ENCODE measurements at places on chromosomes 2 and 18. TPM values are rescaled to one million over a fixed set of nuclear protein-coding genes. Genes with fewer than 3 reads are reported as not detected.

DNA sequence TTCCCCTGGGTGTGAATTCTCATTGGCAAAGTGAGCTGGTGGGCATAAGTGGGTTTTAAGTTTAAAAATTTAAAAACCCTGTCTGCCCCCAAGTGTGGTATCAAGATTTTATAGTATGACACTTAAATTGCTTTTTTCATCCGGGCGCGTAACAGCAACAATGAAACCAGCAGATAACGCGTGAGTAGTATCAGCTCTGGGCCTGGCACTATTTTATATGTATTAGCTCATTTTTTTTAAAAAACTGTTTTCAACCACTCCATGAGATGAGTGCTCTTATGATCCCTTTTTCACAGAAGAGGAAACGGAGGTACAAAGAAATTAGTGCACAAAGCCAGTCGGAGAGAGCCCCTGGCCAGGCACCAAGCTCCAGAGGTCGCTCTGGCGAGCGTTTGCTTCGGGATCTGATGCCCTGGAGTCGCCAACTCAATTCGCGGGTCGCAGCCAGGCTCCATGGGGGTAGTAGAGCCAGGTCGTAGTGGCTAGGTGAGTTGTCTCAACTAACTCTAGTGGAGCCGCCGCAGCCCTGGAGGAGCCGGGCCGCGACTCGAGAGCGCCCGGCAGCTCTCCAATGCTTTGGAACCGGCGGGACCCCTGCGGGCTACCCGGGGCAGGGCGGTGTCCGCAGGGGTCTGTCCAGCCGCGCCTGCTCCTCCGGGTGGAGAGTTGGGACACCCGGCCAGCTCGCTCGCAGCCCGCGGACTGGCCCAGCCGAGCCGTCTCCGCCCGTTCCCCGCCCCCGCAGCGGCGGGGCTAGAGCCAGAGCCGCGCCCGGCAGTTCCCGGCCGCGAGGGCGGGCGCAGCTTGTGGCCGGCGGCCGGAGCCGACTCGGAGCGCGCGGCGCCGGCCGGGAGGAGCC lies at the start of gene IL1R1:
Gene IL1R1, plus strand, starts transcription at position 777 of the 859 bp plus-strand sequence. CDS start 14,979 bp downstream, outside the sequence.
- H3K4me3 ChIP-seq: peak within 1 kb of the TSS; percentile 75
- H3K27ac ChIP-seq: peak within 1 kb of the TSS; percentile 35
- H3K4me1 ChIP-seq: no peaks in the 10 kb centered on the region
- peak; percentile 43 for DNase-seq
- H3K27me3 ChIP-seq: peaks cover 50% of the 10 kb centered on the region

DNA sequence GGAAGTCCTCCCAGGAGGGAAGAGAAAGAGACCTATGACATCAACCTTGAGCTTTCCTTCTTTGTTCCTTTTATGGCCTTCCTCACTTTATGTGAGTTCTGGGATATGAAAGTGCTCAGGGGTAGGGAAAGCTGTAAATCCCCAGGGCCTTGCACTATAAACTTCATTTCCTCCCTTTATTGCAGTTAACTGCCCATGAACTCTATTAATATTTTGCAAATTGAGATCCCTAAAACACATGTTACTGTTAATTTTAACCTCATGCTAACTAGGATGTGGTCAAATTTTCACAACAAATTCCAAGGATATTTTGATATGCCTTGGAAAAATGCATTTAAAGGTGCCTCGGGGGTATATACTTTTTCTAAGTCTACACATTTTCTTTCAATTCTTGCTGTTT lies 359.9 kb downstream of the OSR1 start:
- no peaks in the 10 kb centered on the region for H3K27me3 ChIP-seq
- no peak overlapping the region for H3K27ac ChIP-seq
- peaks cover 1% of the 10 kb centered on the region for H3K4me1 ChIP-seq
- no peak for DNase-seq
- no peaks in the 10 kb centered on the region for H3K36me3 ChIP-seq
- no peak overlapping the region for H3K4me3 ChIP-seq

- no peak for DNase-seq
- H3K27ac ChIP-seq: no peak overlapping the region
- no peaks in the 10 kb centered on the region for H3K27me3 ChIP-seq
- no peak overlapping the region for H3K4me3 ChIP-seq
Measured at GRCh38 chr2:217222309-217222910, 362.5 kb upstream of the TNP1 start.

DNA sequence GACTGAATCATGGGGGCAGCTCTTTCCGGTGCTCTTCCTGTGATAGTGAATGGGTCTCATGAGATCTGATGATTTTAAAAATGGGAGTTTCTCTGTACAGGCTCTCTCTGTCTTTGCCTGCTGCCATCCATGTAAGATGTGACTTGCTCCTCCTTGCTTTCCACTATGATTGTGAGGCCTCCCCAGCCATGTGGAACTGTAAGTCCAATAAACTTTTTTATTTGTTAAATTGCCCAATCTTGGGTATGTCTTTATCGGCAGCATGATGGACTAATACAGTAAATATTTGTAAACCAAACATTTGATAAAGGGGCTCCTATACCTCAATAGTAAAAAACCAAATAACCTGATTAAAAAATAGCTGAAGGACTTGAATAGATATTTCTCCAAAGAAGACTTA lies 77.3 kb downstream of the INSIG2 start:
- no peak overlapping the region for H3K4me3 ChIP-seq
- H3K36me3 ChIP-seq: peaks cover 3% of the 10 kb centered on the region
- H3K27me3 ChIP-seq: no peaks in the 10 kb centered on the region
- DNase-seq: no peak
- no peak overlapping the region for H3K27ac ChIP-seq

DNA sequence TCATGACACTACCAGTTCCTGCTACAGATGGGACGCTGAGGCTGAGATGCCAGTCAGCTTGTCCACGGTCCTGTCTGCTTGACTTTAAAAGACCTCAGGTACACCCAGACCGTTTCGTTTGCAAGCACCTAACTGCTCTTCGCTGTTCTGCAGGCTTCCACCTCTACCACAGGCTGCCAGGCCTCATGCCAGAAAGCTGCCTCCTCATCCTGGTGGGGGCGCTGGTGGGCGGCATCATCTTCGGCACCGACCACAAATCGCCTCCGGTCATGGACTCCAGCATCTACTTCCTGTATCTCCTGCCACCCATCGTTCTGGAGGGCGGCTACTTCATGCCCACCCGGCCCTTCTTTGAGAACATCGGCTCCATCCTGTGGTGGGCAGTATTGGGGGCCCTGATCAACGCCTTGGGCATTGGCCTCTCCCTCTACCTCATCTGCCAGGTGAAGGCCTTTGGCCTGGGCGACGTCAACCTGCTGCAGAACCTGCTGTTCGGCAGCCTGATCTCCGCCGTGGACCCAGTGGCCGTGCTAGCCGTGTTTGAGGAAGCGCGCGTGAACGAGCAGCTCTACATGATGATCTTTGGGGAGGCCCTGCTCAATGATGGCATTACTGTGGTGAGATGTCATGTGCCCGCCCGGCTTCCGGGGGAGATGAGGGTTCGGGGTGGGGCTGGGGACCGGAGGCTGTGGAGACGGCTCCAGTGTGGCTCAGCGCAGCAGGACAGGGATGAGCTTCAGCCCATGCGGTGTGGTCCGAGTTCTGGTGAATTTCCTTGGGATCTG lies 5.9 kb downstream of the SLC9A4 start:
- no peaks in the 10 kb centered on the region for H3K36me3 ChIP-seq
- H3K27ac ChIP-seq: no peak overlapping the region
- H3K4me3 ChIP-seq: no peak overlapping the region
- H3K4me1 ChIP-seq: no peaks in the 10 kb centered on the region
- DNase-seq: no peak

GRCh38 chr2:26846334-26847306 lies 1.3 kb upstream of the DPYSL5 start:
- peak overlapping the region; percentile 64 for H3K27ac ChIP-seq
- DNase-seq: peak; percentile 63

The TUBB6 gene
- total RNA-seq: 7.2 TPM

The FBXO36 gene
- 3.9 TPM for total RNA-seq

The CXCR2 gene
- not detected for total RNA-seq

Measured in progenitor cell of endocrine pancreas (in vitro differentiated cells).